ENCODE measurements at places on chromosomes 2 and 18. TPM values are rescaled to one million over a fixed set of nuclear protein-coding genes. Genes with fewer than 3 reads are reported as not detected.

EPHA4 gene
- total RNA-seq: 19.8 TPM

KLHL29 gene
- total RNA-seq: 10.6 TPM

CFAP53 gene
- total RNA-seq: 0.18 TPM

DNA sequence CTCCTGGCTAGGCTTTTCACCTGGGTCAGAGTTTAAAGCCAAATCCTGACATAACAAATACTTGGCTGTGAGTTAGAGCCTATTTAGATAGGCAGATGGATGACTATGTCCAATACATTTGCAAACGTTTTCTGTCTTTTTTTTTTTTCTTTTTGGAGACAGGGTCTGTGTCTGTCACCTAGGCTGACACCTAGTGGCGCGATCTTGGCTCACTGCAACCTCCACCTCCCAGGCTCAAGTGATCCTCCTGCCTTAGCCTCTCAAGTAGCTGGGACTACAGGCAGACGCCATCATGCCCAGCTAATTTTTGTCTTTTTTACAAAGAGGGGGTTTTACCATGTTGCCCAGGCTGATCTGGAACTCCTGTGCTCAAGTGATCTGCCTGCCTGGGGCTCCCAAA, 124.8 kb downstream of the DYM start:
- H3K36me3 ChIP-seq: peaks cover 4% of the 10 kb centered on the region
- H3K27me3 ChIP-seq: no peaks in the 10 kb centered on the region
- H3K4me1 ChIP-seq: no peaks in the 10 kb centered on the region
- no peak overlapping the region for H3K27ac ChIP-seq

DNA sequence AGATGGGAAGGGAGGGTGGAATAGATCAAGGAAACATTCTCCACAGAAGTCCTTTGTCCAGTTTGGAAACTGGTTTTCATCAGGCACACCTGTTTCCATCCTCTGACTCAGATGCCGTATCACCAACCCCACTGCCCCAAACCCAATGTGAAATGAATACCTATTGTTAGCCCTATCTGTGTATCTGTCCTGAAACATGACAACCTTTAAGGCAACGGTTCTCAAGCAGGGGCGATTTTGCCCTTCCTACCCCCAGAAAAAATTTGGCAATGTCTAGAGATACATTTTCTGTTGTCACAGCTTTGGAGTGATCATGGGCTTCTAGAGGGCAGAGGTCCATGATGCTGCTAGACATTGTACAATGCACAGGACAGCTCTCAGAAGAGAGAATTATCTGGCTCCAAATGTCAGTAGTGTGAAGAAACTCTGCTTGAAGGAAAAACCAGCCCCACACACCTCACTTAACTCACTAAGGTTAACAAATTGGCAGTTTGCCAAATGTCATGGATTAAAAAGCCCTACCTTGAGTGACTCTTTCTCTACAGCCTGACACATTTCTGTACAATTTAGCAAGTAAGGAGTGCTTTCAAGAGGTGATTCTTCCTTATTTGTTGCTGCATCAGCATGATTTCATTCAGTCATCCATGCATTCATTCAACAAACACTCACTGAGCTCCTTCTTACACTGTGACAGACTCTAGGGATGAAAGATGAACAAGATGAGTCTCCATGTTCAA, 3.4 kb downstream of the SCTR start:
- H3K36me3 ChIP-seq: no peaks in the 10 kb centered on the region
- no peak overlapping the region for H3K27ac ChIP-seq
- no peak overlapping the region for H3K4me3 ChIP-seq
- DNase-seq: no peak
- no peaks in the 10 kb centered on the region for H3K4me1 ChIP-seq
- peaks cover 30% of the 10 kb centered on the region for H3K27me3 ChIP-seq

DNA sequence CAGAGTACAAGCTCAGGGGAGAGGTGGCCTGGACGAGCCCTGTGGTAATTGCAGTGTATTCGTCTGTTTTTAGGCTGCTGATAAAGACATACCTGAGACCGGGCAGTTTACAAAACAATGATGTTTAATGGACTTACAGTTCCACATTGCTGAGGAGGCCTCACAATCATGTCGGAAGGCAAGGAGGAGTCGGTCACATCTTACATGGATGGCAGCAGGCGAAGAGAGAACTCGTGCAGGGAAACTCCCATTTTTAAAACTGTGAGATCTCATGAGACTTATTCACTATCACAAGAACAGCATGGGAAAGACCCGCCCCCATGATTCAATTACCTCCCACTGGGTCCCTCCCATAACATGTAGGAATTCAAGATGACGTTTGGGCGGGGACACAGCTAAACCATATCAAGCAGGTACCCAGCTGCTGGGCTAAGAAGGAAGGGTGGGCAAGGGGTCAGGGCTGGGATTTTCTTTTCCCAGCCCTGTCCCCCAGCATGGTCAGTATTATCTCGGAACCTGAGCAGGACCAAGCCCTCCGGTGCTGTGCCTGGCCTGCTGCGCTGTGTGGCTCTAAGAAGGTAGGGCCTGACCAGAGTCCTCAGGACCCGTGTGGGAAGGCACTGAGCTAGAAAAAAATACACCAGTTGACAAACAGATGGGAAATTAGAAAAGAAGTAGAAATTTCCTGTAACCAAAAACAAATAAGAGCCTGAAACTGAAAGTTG, 78.6 kb upstream of the SH3BP4 start:
- DNase-seq: no peak
- no peaks in the 10 kb centered on the region for H3K36me3 ChIP-seq
- H3K27ac ChIP-seq: no peak overlapping the region
- H3K4me1 ChIP-seq: no peaks in the 10 kb centered on the region
- no peak overlapping the region for H3K4me3 ChIP-seq

DNA sequence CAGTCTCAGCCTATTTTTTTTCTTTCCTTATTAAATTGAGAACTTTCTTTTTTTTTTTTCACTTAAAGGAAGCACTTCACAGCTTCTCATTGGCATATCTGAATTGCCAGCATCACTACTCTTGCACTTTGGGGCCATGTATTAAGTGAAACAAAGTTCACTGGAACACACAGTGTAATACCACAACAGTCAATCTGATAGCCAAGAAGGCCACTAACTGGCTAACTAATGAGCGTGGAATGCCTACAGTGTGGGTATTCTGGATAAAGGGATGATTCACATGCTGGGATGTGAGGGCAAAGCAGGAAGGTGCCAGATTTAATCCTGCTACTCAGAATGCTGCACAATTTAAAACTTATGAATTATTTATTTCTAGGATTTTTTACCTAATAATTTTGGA, 11.7 kb upstream of the C18orf63 start:
- no peaks in the 10 kb centered on the region for H3K36me3 ChIP-seq
- H3K4me1 ChIP-seq: no peaks in the 10 kb centered on the region
- no peak overlapping the region for H3K4me3 ChIP-seq
- H3K27ac ChIP-seq: no peak overlapping the region
- DNase-seq: no peak
